Lung (tissue), 17 donors: ENCODE measurements at places on chromosomes 13 and 19. TPM values are rescaled to one million over a fixed set of nuclear protein-coding genes. Genes with fewer than 3 reads are reported as not detected.

DNA sequence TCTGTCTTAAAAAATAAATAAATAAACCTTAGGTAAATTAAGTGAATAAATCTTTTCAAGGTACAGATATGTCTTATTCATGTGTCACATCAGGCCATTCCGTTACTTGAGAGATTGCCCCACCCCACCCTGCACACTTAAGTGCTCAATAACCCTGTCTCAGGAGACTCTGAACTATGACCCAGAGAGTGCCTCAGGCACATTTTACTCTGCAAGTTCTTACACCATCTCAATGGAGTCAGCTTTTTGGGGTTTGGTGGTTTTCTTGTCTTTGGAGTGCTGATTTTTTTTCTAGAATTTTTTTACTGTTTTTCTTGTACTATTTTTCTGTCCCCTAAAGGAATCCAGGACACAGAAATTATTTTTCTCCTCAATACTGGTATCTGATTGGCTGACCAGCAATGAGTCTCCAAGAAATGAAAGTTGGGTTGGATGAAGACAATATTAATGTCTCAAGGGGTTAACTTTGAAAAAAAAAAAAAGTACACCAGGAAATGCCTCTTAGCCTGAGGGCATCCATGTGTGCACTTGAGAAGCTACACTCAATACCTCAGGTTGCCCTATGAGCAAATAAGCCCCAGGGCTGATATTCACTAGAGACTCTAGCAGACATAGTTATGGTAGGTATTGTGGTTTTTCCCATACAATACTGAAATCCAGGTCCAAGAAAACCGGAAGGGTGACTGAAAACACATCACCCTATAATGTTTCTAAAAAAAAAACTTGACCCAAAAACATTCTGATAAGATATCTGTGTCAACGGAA lies 114.6 kb upstream of the ZNF91 start:
- no peaks in the 10 kb centered on the region for H3K36me3 ChIP-seq
- no peak overlapping the region for H3K4me3 ChIP-seq
- DNase-seq, result no peak
- no peaks in the 10 kb centered on the region for H3K4me1 ChIP-seq
- H3K27ac ChIP-seq, result no peak overlapping the region

- no peak for DNase-seq
- no peak overlapping the region for H3K4me3 ChIP-seq
- no peaks in the 10 kb centered on the region for H3K27me3 ChIP-seq
- H3K36me3 ChIP-seq, result no peaks in the 10 kb centered on the region
- H3K4me1 ChIP-seq, result no peaks in the 10 kb centered on the region
Observed at GRCh38 chr19:41623360-41623759, 3.5 kb downstream of the CEACAM4 start.

DNA sequence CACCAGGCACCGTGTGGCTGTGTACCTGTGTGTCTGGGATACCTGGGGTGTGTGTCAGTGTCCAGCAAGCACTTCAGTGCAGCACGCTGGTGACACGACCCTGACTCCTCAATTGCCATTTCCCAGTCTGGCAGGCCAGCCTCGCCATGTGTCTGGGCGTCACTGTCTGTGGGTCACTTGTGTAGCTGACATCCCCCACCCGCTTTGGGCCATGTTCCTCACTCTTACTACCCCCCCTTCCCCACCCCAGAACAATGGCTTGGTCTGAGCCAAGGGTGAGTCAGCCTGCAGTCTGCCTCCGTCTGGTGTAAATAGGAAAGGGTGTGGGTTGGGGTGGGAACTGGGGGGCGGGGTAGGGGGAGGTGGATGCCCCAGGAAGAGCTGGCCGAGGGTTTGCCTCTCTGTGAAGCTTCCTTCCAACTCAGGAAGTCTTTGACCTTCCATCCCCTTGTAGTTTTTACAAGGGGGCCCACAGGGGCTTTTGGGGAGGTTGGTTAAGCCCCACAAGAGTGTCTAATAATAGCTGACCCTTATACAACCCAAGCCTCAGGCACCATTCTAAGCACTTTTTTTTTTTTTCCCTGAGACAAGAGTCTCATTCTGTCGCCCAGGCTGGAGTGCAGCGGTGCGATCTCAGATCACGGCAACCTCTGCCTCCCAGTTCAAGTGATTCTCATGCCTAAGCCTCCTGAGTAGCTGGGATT lies 17.6 kb downstream of the NOVA2 start:
- H3K4me1 ChIP-seq, result no peaks in the 10 kb centered on the region
- no peaks in the 10 kb centered on the region for H3K36me3 ChIP-seq
- peak overlapping the region; percentile 67 for H3K27ac ChIP-seq
- H3K27me3 ChIP-seq, result peaks cover 19% of the 10 kb centered on the region
- DNase-seq, result peak; percentile 30

- H3K4me3 ChIP-seq, result no peak overlapping the region
- no peaks in the 10 kb centered on the region for H3K36me3 ChIP-seq
- DNase-seq, result no peak
- no peak overlapping the region for H3K27ac ChIP-seq
- no peaks in the 10 kb centered on the region for H3K4me1 ChIP-seq
Observed at GRCh38 chr13:67557642-67558241, 327.6 kb upstream of the PCDH9 start.

GRCh38 chr13:33696530-33696929 lies 121.4 kb upstream of the RFC3 start:
- H3K4me3 ChIP-seq, result no peak overlapping the region
- H3K36me3 ChIP-seq, result no peaks in the 10 kb centered on the region
- no peaks in the 10 kb centered on the region for H3K27me3 ChIP-seq
- no peaks in the 10 kb centered on the region for H3K4me1 ChIP-seq

DNA sequence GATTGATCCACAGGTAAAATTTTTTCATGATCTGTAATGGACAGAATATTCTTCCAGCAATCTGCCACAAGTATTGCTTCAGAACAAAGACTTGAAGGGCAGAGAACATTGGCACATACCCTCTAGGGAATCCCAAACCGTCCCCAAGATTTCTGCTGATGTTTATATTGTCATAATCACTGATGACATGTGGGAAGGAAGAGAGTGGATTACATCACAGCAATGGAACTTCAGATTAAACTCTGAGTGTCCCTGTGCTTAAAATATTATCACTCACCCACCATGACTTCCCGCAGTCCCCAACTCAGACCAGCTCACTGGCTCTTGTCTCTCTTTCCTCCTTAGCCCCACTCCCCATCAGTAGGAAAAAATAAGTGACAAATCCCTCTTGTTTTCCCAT lies 8.5 kb upstream of the TPT1 start:
- peaks cover 32% of the 10 kb centered on the region for H3K36me3 ChIP-seq
- no peak for DNase-seq

GRCh38 chr13:49746111-49746510 lies 46.4 kb downstream of the KPNA3 start:
- no peak overlapping the region for H3K4me3 ChIP-seq
- no peaks in the 10 kb centered on the region for H3K27me3 ChIP-seq
- no peak for DNase-seq
- H3K27ac ChIP-seq, result no peak overlapping the region
- H3K36me3 ChIP-seq, result peaks cover 3% of the 10 kb centered on the region

DNA sequence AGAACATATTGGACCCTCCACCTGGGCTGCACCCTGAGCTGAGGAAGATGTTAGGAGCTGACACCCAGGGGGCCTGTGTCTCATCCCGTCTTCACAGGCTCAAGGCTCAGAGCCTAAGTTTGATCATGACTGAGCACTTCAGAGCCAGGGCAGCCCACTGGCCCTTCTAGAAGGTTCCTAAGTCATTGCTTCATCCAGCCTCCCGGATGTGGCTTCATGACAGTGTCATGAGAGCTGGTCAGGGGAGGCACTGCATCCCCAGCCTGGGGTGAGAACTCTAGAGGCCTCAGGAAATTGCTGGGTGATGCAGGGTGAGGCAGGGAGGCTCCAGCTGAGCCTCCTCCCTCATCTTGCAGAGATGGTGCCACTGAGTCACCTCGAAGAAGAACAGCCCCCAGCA lies 24.9 kb upstream of the PIK3R2 start:
- H3K27ac ChIP-seq, result no peak overlapping the region
- H3K4me3 ChIP-seq, result no peak overlapping the region
- DNase-seq, result no peak
- H3K4me1 ChIP-seq, result no peaks in the 10 kb centered on the region

- H3K4me1 ChIP-seq, result no peaks in the 10 kb centered on the region
- H3K27ac ChIP-seq, result no peak overlapping the region
- no peak for DNase-seq
- H3K36me3 ChIP-seq, result no peaks in the 10 kb centered on the region
- no peak overlapping the region for H3K4me3 ChIP-seq
Observed at GRCh38 chr13:109357751-109358471, 428.5 kb downstream of the IRS2 start.

GRCh38 chr13:89955773-89956172 lies 1391.7 kb upstream of the MIR17HG start:
- no peaks in the 10 kb centered on the region for H3K36me3 ChIP-seq
- no peak overlapping the region for H3K4me3 ChIP-seq
- H3K27ac ChIP-seq, result no peak overlapping the region
- DNase-seq, result no peak

DNA sequence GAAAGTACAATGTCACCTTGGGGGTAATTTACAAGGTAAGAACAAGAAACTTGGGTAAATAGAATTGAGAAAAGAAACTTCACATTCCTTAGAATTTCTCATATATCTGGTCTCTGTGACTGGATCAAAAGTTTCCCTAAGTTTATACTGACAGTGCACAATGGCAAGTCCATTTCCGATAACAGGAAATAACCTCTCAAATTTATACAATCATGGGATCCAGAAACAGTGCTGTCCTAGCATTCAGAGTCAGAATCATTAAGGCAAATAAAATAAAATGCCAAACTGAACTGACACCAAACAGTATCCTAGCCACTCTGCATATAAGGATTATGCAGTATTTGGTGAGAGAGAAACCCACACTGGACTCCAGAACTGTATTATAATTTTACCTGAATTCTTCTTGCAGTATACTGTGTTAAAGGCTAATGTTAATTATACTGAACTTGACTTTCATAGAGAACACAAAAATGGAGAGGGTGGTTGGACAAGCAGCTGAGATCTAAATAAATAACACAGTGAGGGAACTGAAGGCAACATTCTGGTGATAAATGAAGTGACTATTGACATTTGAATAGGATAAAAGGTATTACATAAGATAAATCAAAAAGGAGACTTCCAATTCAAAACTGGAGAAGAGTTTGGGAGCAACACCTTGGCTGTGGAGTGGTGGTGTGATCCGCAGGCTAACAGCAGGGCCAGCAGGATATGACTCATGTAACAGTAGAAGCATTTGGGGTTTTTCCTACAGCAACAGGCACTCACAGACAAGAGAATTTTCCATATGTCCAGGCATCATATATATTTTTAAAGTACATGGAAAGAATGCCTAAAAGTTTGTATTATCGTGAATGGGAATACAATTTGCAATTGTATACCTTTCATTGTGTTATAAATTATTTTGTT lies 932.5 kb upstream of the MIR17HG start:
- peak; percentile 11 for DNase-seq
- H3K4me3 ChIP-seq, result no peak overlapping the region
- no peaks in the 10 kb centered on the region for H3K36me3 ChIP-seq
- no peaks in the 10 kb centered on the region for H3K4me1 ChIP-seq
- H3K27me3 ChIP-seq, result no peaks in the 10 kb centered on the region

GRCh38 chr13:30105381-30105780 lies 202.0 kb downstream of the KATNAL1 start:
- no peak overlapping the region for H3K4me3 ChIP-seq
- no peaks in the 10 kb centered on the region for H3K27me3 ChIP-seq
- H3K27ac ChIP-seq, result no peak overlapping the region
- peaks cover 3% of the 10 kb centered on the region for H3K4me1 ChIP-seq
- H3K36me3 ChIP-seq, result no peaks in the 10 kb centered on the region

- no peak overlapping the region for H3K4me3 ChIP-seq
- no peaks in the 10 kb centered on the region for H3K4me1 ChIP-seq
- DNase-seq, result no peak
- no peaks in the 10 kb centered on the region for H3K36me3 ChIP-seq
- H3K27ac ChIP-seq, result no peak overlapping the region
- no peaks in the 10 kb centered on the region for H3K27me3 ChIP-seq
Observed at GRCh38 chr13:109599901-109600657, 186.3 kb downstream of the IRS2 start.

DNA sequence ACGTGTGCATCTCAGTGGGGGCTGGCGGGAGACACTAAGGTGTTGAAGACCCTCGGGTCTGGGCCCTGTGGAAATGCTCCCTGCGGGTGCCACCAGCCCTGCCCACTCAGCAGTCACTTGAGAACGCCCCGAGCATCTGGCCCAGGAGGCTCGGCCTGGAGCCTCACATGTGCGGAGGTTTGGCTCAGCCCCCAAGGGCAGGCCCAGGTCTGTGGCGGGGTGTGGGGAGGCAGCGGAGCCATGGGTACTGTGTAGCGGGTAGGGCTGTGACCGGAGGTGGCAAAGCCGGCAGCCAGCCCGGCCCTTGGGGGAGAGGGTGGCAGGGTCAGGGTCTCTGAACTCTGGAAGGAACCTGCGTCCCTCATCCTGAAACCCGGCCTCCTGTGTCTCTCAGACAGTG lies 37.6 kb downstream of the MCF2L start:
- H3K4me3 ChIP-seq, result no peak overlapping the region
- no peak overlapping the region for H3K27ac ChIP-seq
- H3K36me3 ChIP-seq, result no peaks in the 10 kb centered on the region
- peaks cover 4% of the 10 kb centered on the region for H3K4me1 ChIP-seq
- no peaks in the 10 kb centered on the region for H3K27me3 ChIP-seq

DNA sequence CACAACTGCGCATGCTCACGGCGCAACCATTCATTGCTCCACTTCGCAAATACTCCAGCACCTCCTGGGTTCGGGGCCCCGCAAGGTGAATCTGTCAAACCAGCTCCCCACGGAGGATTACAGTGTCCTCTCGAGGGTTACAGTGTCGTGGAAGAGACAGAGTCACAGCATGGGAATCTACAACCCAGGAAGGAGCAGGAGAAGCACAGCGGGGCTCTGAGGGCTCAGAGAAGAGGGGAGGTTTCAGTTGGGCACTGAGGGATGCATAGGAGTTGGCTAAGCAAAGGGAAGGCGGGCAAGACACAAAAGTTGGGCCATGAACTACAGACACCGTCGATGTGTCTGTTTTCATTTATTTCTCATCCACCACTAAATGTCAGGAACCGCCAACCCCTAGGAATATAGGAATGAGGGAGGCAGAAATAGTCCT lies 1.0 kb upstream of the GTF2F1 start:
- peak overlapping the region; percentile 96 for H3K27ac ChIP-seq
- no peak for DNase-seq
- peaks cover 13% of the 10 kb centered on the region for H3K4me1 ChIP-seq
- peak overlapping the region; percentile 90 for H3K4me3 ChIP-seq

CEACAM8 gene
- polyA plus RNA-seq, result 0.06 TPM

ZNF132 gene
- polyA plus RNA-seq, result 1.4 TPM

GRIK5 gene
- polyA plus RNA-seq, result 0.26 TPM

CATSPERD gene
- 11.3 TPM for polyA plus RNA-seq

GSX1 gene
- not detected for polyA plus RNA-seq
